ENCODE measurements at places on chromosomes 11 and 22. TPM values are rescaled to one million over a fixed set of nuclear protein-coding genes. Genes with fewer than 3 reads are reported as not detected.
A peak's percentile ranks its signal among the peaks of the same experiment; 100 is the strongest.

DNA sequence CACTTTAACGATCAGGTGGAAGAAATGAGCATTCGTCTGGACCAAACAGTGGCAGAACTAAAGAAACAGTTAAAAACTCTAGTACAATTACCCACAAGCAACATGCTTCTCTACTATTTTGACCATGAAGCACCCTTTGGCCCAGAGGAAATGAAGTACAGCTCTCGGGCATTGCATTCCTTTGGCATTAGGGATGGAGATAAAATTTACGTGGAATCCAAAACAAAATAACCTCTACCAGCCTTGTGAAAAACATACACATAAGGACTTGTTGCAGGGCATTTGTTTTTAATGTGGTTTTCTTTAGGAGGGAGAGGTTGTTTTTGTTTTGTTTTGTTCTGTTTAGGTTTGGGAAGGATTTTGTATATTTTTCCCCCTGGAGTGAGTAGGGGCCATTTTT is 14.2 kb upstream of the TECTA start:
- DNase-seq = peak; percentile 67

GRM5 gene
- total RNA-seq = not detected

DNA sequence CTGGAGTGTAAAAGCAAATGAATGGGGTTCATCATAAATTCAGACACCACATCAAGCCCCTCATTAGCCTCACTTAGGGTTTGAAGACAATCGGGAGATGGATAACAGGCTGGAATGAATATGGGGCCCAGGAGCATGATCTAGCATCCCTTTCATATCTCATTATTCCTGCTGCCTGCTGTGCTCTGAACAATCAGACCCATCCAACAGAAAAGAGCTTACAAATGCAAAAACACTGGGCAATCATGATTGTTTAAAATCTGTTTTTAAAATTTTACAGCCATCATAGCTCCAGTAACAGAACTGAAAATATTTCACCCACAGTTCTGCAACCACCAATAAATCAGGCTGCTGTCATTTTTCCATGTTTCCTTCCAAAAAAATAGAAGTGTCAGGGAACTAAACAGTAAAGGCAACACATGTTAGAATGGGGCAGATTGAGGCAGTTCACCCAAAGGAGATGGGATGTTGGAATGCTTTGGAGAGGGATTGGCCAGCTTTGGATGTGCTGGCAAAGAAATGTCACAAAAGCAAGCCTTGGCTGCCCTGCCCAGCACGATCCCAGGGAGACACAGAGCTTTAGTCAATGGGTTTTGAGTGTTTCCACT is 47.8 kb upstream of the BMAL1 start:
- DNase-seq = no peak

OR1S1 gene
- total RNA-seq = not detected

PGA3 gene
- total RNA-seq = not detected

- DNase-seq = no peak
These were observed 81.9 kb downstream of the CEP164 start for GRCh38 chr11:117409511-117409910.

LRRC10B gene
- total RNA-seq = not detected

SCGB1D2 gene
- not detected for total RNA-seq

GRCh38 chr11:35675901-35676610 is 13.5 kb downstream of the TRIM44 start:
- no peak for DNase-seq

DNA sequence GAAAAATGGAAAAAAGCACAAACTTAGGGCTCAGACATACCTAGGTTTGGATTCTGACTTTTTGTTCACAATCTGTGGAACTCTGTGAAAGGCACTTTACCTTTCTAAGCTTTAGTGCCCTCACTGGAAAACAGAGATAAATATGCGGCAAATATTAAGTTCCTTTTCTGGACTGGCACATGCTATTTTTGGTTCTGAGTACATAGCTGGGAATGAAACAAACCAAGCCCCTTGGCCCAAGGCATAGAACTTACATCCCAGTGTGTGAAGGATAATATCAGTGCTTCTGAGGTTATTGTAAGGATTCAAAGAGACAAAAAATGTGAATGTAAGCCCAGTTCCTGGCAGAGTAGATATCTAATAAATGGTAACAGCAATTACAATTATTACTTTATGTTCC is 227.5 kb downstream of the ADAMTS15 start:
- no peak for DNase-seq

- no peak for DNase-seq
These were observed 219.1 kb upstream of the CCDC179 start for GRCh38 chr11:23079382-23079813.

MN1 gene
- 4.5 TPM for total RNA-seq

GVQW3 gene
- total RNA-seq = 0.16 TPM

DNA sequence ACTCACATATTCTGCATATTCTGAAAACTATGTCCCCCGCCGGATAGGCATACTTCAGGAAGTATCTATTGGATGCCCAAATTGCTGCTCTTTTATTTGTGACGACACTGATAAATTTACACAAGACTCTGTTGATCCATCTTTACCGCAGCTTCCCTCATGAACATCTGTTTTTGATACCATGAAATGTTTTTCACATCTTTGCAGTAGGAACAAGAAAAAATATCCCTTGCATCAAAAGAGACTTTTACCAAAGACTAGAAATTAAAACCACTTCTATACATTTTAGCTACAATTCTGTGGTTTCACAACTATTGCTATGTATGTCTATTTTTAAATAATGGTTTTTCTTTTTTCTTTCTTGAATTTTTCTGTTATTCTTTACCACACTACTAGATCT is 15.3 kb downstream of the POU2AF2 start:
- DNase-seq = no peak

DNA sequence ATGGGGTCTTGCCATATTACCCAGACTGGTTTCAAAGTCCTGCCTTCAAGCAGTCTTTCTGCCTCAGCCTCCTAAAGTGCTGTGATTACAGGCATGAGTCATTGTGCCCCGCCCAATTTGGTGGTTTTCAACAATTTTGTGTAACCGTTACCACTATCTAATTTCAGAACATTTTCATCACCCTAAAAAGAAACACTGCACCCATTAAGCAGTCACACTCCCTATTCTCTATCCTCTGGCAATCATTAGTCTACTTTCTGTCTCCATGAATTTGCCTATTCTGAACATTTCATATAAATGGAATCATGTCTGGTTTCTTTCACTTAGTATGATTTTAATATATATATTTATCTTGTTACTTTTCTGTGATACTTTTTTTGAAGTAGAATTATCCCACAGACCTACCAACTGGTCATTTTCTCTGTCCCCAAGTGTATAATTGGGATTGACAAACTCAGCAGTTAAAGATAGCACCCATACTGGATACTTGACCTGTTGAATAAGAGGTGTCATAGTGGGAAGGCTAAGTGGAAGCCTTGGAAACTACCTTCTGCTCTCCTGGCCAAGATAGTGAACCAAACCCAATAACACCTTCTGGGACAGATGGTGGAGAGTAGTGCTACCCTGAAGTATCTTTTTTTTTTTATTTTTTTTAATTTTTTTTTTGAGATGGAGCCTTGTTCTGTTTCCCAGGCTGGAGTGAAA is 64.8 kb downstream of the STIM1 start:
- peak; percentile 77 for DNase-seq

DNA sequence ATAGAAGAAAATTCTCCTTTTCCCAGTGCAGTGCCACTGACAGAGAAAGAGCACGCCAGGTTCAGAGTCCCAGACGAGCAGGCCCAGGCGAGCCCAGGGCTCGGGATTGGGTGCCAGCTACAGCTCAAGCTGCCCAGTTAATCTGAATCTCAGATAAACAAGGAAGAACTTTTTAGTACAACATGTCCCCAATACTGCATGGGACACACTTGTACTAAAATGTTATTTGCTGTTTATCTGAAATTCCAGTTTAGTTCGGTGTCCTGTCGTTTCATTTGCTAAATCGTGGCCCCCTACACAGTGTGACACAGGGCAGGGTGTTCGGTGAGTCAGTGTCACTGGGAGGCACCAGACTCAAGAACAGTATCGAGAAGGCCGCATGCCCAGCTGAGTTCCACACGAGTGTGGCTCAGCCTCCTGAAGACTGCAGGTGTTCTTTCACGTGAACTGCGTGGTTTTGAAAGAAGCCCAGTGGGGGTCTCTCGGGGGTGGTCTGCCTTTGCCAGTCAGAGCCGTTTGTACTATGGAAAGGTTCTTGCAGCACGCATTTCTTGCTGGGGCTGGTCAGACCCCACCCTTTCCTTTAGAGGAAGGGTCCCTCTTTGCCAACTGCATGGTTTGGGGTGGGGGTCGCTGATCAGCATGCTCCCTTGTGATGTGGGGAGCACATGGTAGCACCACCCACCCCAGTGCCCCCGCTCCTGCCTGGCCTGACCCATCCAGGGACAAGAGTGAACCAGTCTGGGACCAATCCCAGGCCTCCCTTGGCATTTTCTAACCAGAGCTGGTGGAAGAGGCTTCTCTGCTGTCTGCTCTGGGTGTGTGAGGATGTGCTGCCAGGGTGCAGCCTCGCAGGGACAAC is 115.6 kb upstream of the B3GAT1 start:
- DNase-seq = no peak

GSC2 gene
- total RNA-seq = not detected

- no peak for DNase-seq
These were observed 10.6 kb upstream of the CCDC83 start for GRCh38 chr11:85844439-85845123.

KCNQ1OT1 gene
- total RNA-seq = 2.1 TPM

DNA sequence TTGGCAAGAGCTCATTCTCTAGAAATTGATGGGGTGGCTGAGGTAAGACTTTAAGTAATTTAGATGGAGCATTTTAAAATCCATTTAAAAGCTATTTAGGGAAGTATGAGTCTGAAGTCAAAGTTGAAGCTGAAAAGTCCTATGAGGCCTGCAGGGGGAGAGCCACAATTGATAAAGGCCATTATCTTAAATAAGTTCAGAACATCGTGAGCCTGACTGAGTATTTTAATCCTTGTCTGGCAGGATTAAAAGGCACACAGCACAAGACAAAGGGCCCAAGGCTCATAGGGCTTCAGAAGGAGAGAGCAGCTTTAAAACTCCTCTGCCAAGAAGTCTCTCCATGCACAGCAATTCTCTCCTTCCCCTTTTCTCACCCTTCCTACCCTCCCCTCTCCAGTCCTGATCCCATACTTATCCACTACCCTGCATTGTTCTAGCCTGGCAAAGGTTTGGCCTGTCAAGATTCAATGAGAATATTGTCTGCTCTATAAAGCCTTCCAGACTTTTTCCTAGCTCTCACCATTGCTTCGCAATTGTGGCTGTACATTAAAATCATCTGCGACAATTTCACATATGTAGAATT is 1312.9 kb downstream of the FAM181B start:
- no peak for DNase-seq

TEX12 gene
- total RNA-seq = not detected

- DNase-seq = no peak
These were observed 2.5 kb downstream of the TALDO1 start for GRCh38 chr11:749731-750130.

DNA sequence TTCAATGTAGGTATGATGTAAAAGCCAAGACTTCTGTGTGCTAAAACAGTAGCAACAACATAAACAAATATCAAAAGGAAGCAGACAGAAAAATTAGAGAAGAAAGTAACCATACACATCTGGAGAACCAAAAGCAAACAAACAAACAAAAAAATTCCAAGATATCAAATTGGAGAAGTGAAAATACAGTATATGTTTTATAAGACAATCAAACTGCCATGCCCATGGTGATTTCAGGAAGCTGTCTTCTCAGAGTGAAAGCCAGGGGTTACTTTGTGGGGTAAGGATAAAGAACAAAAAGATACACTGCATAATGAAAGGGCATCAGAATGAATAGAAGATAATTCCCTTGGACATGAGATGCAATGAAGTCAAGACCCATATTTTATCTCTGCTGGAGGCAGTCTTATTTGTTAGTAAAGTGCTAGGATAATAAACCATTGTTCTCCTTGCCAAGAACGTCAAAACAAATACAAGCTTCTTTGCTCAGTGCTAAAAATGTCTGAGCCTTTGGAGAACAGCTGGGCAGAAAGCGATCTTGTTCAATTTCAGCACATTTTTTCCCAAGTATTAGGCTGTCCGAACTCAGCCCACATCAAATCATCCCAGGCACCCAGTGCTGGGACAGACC is 38.1 kb upstream of the LDLRAD3 start:
- DNase-seq = peak; percentile 11

DNA sequence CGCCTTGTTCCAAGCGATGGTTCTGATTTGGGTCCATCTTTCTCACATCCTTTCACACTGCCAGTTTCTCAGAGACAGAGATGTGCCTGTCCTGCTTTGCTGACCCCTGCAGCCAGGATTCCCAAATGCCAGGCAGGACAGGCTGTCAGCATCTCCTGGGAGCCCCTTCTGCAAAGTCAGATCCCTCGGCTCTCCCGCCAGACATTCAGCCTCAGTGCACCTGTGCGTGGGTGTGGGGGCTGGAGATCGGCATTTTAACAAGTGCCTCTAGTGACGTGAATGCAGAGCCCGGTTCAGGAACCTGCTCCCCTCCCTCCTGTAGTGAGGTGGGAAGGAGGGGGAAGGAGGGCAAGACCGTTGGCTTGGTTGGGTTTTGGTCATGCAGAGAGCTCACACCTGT is 108.9 kb upstream of the FGF3 start:
- no peak for DNase-seq

DNA sequence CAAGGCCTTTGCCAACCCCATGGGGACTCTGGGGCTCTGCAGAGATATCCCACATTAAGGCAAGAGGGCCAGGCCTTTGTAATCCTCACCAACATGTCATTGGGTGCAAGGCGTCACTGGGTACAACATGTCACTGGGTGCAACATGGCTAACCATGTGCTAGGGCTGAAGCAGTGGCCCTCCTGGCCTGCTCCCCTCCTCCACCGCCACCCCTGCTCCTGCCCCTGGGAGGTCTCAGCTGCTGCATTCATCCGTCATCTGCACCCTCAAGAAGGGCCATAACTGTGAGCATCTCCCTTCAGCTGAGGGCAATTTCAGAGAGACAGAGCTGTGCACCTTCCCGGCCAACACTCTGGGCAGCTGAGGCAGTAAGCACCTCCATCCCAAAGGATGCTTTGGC is 16.7 kb upstream of the OAF start:
- no peak for DNase-seq

GRCh38 chr22:43101306-43101705 is 9.2 kb upstream of the BIK start:
- no peak for DNase-seq

GRCh38 chr11:96293109-96293508 is 49.9 kb downstream of the MAML2 start:
- no peak for DNase-seq

GRCh38 chr11:9574622-9575259 is 1.3 kb downstream of the WEE1 start:
- peak; percentile 20 for DNase-seq

KCNJ4 gene
- not detected for total RNA-seq

- peak; percentile 11 for DNase-seq
These were observed 19.7 kb downstream of the CTR9 start for GRCh38 chr11:10770626-10771254.
